Peyer's patch (tissue), 4 donors: ENCODE measurements at places on chromosomes 1 and 21. TPM values are rescaled to one million over a fixed set of nuclear protein-coding genes. Genes with fewer than 3 reads are reported as not detected.

The ANGPTL3 gene
- total RNA-seq, result not detected

The CLCA4 gene
- total RNA-seq, result 113 TPM

The IL10 gene
- total RNA-seq, result not detected

The PSMA5 gene
- 48.9 TPM for total RNA-seq

GRCh38 chr21:14773777-14774345, 227.7 kb upstream of the SAMSN1 start:
- DNase-seq, result peak; percentile 88

GRCh38 chr1:187853505-187853904, 1024.8 kb downstream of the PLA2G4A start:
- DNase-seq, result no peak

GRCh38 chr1:154270833-154271232, 1.6 kb upstream of the HAX1 start:
- no peak for DNase-seq

DNA sequence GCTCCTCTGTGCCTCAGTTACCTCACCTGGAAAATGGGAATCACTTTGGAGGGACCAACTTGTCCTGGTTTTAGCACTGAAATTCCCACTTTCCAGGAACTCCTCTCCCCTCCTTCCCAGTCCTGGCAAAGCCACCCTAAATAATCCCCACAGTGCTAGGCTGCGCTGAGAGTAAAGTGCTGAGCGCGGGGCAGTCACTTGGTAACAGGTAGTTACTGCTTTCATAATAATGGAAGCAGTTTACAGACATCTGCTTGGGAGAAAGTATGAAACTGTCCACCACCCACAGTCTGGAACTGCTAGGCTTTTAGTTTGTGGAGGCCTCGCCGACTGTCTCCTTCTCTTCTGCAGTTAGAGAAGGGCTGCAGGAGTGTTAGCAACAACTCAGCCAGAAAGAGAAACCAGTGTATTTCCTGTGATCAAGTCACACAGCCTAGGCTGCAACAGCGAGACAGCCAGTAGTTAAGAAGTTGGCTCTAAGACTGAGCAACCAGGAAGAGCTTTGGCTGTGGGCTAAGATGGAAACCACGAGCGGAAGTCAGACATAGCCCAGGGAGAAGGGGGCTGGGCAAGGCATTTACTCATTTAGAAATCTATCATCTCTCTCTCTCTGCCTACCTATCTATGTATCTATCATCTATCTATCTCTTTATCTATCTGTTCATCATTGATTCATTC, 30.8 kb upstream of the ABCG1 start:
- DNase-seq, result no peak

DNA sequence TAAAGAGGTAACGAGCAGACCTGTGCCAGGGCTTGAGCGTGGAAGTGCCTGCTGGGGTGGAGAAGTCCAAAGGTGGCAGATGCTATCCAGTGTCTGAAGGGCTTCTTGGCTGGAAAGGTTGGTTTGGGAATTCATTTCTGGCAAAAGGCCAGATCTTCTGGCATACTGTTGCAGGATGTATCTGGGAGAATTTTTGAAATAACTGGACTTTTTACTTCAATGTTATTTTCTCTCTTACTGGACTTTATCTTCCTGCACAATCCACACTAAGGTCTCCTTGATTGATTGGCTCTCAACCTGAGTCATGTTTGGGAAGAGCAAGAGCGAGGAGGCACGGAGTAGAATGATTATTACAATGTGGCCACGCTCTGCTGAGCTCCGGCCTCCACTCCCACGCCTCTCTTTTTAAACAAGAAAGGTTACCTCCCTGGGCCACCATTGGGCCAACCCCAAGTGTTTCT, 278.4 kb downstream of the TM2D1 start:
- DNase-seq, result no peak
